ENCODE measurements at places on chromosomes 1 and 21.

- DNase-seq = no peak
These were observed 487.3 kb downstream of the SIPA1L2 start for GRCh38 chr1:232142403-232143314.

- no peak for DNase-seq
These were observed 83.8 kb downstream of the DIRAS3 start for GRCh38 chr1:67966666-67967009.

DNA sequence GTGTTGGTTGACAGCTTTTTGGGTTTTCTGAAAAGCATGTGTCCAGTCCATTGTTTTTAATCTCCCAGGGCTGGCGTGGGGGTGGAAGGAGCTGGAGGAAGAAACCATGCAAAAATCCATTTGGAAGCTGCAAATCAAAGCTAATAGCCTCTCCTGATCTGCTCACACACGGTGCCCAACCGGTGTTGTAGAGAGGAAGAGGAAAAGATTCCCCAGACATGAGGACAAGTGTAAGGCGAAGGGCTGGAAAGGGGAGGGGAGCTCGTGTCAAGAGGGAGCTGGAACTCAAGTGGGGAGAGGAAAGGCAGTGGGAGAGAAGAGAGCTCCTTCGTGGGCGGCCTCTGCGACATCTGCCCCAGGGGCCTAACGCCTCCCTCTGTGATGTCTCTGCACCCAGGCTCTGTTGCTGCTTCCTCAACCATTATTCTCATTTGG is 112.3 kb upstream of the IRF2BP2 start:
- DNase-seq = no peak

DNA sequence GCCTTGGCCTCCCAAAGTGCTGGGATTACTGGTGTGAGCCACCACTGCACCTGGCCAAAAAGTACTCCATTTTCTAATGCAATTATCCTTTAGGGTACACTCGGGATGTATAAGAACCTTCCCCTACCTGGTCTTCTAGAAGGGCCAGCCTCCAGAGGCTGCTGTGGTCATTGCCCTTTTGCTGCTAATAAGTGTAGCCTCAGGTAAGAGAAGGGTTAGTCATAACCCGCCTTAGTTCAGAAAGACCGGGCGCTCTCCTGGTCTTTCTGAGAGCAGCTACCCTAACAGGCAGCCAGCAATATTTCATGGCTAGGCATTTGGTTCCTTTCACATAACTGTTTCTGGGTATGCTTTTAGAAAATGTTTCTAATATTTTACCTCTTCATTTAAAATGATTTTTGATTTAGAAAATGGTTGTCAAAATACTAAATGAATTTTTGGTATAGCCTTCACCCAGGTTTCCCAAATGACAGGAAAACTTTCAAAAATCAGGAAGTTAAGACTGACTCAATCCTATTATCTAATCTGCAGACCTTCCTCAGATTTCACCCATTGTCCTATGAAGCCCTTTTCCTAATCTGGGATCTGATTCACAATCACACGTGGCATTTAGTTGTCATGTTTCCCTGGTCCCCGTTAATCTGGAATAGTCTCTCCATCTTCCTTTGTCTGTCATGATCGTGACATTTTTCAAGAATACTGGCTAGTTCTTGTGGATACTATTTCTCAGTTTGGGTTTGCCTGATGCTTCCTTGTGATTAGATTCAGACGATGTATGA is 479.0 kb downstream of the SIPA1L2 start:
- no peak for DNase-seq
